ENCODE measurements at places on chromosomes 5 and 9.

DNA sequence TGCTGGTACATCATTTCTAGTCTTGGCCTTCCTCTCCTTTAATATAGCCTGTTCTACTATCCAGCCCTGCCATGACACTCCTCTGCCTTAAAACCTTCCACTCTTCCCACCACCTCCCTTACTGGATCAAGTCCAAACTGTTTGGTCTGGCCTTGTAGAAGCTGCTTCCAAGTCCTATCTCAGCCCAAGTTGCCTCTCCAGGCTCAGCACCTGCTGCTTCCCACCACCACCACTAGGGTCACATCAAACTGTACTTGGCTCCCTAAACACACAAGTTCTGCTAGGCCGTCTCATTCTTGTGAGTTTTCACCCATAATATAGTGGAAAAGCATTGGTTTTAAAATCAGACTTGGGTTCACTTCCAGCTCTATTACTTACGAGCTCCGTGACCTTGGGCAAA, 1.4 kb downstream of the NDUFA8 start:
- DNase-seq = peak; percentile 71

GRCh38 chr5:4963265-4963664, 176.9 kb upstream of the ADAMTS16 start:
- no peak for DNase-seq

GRCh38 chr9:1120500-1121165, 70.5 kb downstream of the DMRT2 start:
- DNase-seq = no peak

DNA sequence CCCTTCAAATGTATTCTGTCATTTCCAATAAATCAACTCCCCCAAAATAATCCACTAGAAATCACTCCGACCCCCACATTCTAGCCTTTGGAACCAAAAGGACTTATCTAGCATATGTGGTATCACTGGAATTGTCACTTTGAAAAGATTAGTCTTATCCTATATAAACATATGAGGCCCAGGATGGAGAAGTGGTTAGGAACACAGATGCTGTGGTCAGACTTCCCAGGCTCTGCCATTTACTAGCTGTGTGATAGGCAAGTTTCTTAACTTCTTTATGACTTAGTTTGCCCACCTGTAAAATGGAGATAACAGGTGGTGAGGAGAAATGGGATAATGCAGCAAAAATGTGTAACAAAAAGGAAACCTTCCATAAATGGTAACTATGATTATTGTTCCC, 62.0 kb upstream of the GLRX start:
- DNase-seq = no peak

DNA sequence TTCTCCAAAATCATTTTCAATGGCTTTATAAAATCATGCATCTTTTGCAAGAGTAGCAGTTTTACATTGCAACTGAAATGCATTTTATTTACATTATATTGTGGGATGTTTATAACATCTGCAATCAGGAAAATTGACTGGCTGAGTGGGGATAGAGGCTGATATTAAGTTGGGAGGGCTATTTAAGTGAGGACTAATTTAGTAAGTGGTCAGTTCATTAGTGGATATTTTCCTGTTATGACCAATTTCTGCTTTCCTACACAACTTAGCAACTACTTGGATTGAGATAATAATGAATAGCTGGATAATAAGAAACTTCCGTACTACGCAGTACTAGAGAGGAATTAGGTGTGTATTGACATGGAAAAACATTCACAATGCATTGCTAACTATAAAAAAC, 92.9 kb upstream of the SSBP2 start:
- no peak for DNase-seq

DNA sequence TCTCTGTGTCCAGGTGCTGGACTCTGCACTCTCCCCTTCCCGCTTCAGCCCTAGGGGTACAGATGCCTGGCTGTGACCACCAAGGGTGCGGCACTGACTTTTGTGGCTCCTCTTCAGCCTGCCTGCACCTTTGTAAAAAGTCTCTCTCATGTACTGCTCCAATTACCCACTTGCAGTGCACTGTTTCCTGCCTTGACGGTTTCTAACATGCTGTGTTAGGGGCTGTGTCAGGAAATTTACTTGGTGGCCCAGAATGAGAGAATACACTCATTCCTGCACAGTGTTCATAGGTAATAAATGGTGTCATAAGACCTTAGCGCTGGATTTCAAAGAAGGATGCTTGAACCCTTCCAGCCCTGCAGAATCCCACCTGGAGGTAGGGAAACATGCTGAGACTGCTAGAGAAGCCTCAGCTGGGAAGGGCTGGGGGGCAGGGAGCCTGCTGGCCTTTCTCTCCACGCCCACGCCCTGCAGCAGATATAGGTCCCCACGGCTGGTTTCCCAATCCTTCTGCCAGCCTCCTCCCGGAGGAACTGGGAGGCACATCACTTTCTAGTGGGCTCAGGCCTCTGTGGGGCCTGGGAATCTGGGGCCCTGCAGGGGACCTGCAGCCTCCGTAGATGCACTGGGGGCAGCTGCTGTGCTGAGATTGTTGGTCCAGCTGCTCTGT, 17.6 kb upstream of the HRH2 start:
- no peak for DNase-seq

GRCh38 chr9:34337403-34337802, 8.0 kb downstream of the NUDT2 start:
- DNase-seq = peak; percentile 38

DNA sequence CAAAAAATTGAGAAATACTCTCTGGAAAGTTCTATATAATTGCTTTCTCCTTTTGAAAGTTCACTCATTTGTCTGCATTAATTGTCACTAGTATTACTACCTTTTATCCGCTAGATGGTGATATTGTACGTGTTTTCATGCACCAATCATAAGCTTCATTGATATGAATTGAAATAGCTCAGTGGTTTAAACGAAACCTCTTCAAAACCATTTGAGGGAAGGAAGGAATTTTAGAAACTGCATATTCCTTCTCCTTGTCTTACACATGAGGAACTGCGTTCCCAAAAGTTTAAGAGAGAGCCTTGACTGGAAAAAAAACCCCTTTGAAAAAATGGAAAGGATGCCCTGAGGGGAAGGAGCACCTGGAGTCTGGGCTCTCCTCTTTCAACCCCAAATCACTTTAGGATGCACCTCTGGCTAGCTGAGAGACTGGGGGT, 98.6 kb downstream of the YTHDC2 start:
- DNase-seq = peak; percentile 50

GRCh38 chr5:146889169-146889568, 10.6 kb upstream of the PPP2R2B start:
- DNase-seq = no peak
